ENCODE measurements at places on chromosomes 6 and 20. TPM values are rescaled to one million over a fixed set of nuclear protein-coding genes. Genes with fewer than 3 reads are reported as not detected.

- no peak overlapping the region for H3K27ac ChIP-seq
- DNase-seq, result no peak
- H3K4me3 ChIP-seq, result no peak overlapping the region
- H3K4me1 ChIP-seq, result no peaks in the 10 kb centered on the region
- no peaks in the 10 kb centered on the region for H3K36me3 ChIP-seq
Measured at GRCh38 chr6:20655317-20655716, 121.1 kb downstream of the CDKAL1 start.

GRCh38 chr6:45540375-45540920, 162.7 kb upstream of the SUPT3H start:
- no peak overlapping the region for H3K4me3 ChIP-seq
- H3K27ac ChIP-seq, result no peak overlapping the region
- H3K4me1 ChIP-seq, result no peaks in the 10 kb centered on the region
- DNase-seq, result no peak

- H3K4me1 ChIP-seq, result no peaks in the 10 kb centered on the region
- H3K4me3 ChIP-seq, result no peak overlapping the region
- no peak overlapping the region for H3K27ac ChIP-seq
- no peaks in the 10 kb centered on the region for H3K27me3 ChIP-seq
Measured at GRCh38 chr6:158377860-158378259, 65.6 kb downstream of the TULP4 start.

DNA sequence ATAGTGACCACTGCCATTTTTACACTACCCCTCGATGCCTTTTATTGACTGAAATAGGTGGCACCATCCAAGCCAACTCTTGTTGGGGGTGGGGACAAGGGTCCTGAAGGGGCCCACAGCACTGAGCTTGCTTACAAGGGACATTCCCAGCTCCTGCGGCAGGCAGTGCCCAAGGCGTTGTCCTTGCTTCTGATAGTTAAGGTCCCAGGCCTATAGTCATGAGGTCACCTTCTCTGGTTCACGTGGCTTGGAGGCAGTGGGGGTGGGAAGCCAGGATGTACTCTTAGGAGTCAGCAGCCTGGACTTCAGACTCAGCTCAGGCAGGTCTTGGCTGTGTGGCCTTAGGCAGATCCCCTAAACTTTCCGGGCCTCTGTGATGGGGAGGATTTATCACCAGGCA, 48.6 kb downstream of the TOX2 start:
- H3K4me1 ChIP-seq, result peaks cover 71% of the 10 kb centered on the region
- H3K27me3 ChIP-seq, result no peaks in the 10 kb centered on the region
- no peak for DNase-seq
- H3K27ac ChIP-seq, result no peak overlapping the region
- no peak overlapping the region for H3K4me3 ChIP-seq

DNA sequence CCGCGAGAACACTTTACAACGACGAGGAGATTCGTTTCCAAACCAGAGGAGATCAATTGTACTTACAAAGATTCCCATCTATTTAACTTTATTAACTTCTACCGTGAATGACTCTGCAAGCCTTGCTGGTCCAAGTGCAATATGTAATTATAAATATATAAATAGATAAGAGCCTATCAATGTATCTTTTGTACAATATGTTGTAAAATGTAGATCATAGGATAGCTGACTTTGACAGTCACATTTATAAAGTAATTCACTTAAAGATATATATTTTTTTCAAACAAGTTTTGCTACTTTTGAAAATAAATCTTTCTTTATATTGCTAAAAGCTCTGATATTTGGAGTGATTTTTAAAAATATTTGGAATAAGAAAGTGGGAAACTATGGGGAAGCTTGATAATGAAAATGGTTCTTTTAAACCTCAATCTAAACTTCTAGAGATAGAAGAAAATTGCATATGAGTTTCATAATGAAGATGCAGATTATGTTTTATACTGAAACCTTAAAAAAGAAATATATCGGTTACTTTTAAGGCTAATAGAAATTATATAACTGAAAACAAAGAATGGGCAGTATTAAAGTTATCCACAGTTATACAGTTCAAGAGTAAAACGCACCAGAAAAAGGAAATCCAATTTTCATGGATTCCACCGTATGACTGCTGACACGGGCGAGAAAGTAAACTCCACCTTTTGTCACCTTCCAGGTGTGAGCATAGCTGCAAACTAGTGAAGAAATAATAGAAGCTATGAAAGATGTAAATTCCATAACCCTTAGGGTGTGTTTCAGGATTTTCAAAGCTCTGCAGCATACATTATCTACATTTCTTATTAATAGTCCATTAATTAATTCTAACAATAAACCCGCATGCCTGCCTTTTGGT, 3.3 kb downstream of the TCF21 start:
- H3K27ac ChIP-seq, result no peak overlapping the region
- H3K27me3 ChIP-seq, result peaks cover 55% of the 10 kb centered on the region
- H3K4me3 ChIP-seq, result no peak overlapping the region
- peaks cover 21% of the 10 kb centered on the region for H3K4me1 ChIP-seq
- H3K36me3 ChIP-seq, result no peaks in the 10 kb centered on the region

- peaks cover 14% of the 10 kb centered on the region for H3K4me1 ChIP-seq
- H3K4me3 ChIP-seq, result no peak overlapping the region
Measured at GRCh38 chr20:35286899-35287508, 2.4 kb upstream of the EIF6 start.

DNA sequence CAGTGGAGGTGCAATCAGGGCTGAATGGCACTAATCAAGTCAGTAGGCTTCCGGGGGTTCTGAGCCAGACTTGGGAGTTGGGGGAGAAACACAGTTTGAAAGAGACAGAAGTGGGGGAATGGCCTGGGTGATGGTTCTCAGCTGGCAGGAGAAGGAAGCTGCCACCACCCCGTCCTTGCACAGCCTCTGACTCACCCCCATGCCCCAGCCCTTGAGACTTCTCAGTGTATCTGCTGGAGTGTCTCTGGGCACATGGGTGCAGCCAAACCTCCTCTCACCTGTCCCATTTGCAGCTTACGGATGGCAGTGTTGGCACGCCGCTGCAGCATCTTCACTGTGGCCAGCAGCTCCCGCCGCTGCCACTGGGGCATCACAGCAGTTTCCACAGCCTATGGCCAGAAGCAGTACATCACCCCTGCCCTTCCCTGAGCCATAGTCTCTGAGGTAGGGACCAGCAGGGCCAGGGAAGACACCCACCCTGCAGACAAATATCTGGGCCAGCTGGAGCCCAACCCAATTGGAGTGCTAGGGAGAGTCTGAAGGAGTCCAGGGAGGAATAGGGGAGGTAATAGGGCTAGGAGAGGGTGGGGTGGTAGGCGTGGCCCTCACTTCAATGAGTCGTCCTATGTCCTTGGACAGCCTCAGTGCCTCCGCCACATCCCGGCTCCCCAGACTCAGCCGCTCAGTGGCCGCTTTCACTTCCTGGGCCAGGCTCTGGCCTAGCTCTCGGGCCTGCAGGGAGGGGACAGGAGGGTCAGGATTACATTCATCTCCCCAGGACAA, 11.2 kb downstream of the AARS2 start:
- peaks cover 4% of the 10 kb centered on the region for H3K27me3 ChIP-seq
- DNase-seq, result no peak
- peaks cover 3% of the 10 kb centered on the region for H3K4me1 ChIP-seq
- H3K27ac ChIP-seq, result no peak overlapping the region

GRCh38 chr6:14882394-14883026, 363.4 kb upstream of the JARID2 start:
- H3K27me3 ChIP-seq, result no peaks in the 10 kb centered on the region
- H3K27ac ChIP-seq, result no peak overlapping the region
- DNase-seq, result no peak
- H3K36me3 ChIP-seq, result no peaks in the 10 kb centered on the region
- H3K4me1 ChIP-seq, result peaks cover 7% of the 10 kb centered on the region

GRCh38 chr6:33417128-33417902, 592 bp downstream of the CUTA start:
- H3K4me1 ChIP-seq, result peaks cover 60% of the 10 kb centered on the region
- no peak for DNase-seq
- H3K4me3 ChIP-seq, result peak overlapping the region; percentile 94
- H3K27ac ChIP-seq, result peak overlapping the region; percentile 94
- H3K36me3 ChIP-seq, result peaks cover 30% of the 10 kb centered on the region

- H3K36me3 ChIP-seq, result no peaks in the 10 kb centered on the region
- H3K27ac ChIP-seq, result no peak overlapping the region
Measured at GRCh38 chr6:12196326-12196936, 93.7 kb upstream of the EDN1 start.

- DNase-seq, result no peak
- H3K4me1 ChIP-seq, result no peaks in the 10 kb centered on the region
- H3K4me3 ChIP-seq, result no peak overlapping the region
- no peaks in the 10 kb centered on the region for H3K36me3 ChIP-seq
Measured at GRCh38 chr6:153411070-153411648, 280.1 kb upstream of the RGS17 start.

DNA sequence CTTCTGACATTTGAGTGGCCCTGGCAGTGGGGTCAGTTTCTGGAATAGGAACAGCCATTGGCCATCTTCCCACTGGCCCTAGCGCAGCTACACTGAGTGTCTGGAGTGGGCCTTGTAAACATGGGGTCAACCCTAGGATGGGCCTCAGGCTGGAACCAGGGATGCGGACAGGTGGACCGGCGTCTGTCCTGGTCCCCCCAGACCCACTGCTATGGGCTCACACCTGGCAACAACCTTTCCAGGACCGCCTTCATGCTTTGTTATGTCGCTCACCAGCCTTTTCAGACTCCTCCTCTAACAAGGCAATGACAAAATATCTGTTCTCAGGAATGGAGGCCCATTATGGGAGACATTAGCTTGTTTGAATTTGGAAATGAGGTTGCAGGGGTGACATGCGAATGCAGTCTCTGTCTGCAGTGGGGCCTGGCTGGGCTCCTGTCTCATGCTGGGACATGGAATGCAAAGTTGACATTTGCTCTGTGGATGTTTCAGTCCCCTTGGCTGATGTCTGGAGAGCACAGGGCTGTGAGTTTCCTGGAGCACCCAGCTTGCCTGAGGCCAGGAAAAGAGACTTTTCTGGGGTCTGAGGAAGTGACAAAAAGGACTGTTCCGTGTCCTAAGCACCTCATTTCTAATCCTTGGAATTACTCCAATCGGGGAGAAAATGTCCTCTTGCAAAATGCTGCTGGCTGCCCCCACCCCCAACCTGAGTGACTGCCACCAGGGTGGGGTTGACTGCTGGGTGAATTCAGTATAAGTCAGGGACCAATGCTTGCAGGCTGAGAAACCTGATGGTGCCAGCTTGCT, 98.7 kb upstream of the PMEPA1 start:
- H3K36me3 ChIP-seq, result no peaks in the 10 kb centered on the region
- no peaks in the 10 kb centered on the region for H3K27me3 ChIP-seq
- no peak overlapping the region for H3K4me3 ChIP-seq

- H3K4me3 ChIP-seq, result no peak overlapping the region
- H3K36me3 ChIP-seq, result no peaks in the 10 kb centered on the region
- DNase-seq, result no peak
- H3K27me3 ChIP-seq, result no peaks in the 10 kb centered on the region
- H3K4me1 ChIP-seq, result peaks cover 83% of the 10 kb centered on the region
Measured at GRCh38 chr20:1383623-1384404, 9.0 kb downstream of the FKBP1A start.

- no peaks in the 10 kb centered on the region for H3K27me3 ChIP-seq
- H3K4me3 ChIP-seq, result no peak overlapping the region
- no peaks in the 10 kb centered on the region for H3K36me3 ChIP-seq
- H3K4me1 ChIP-seq, result no peaks in the 10 kb centered on the region
- no peak overlapping the region for H3K27ac ChIP-seq
Measured at GRCh38 chr6:167653561-167653960, 173.2 kb upstream of the AFDN start.

DNA sequence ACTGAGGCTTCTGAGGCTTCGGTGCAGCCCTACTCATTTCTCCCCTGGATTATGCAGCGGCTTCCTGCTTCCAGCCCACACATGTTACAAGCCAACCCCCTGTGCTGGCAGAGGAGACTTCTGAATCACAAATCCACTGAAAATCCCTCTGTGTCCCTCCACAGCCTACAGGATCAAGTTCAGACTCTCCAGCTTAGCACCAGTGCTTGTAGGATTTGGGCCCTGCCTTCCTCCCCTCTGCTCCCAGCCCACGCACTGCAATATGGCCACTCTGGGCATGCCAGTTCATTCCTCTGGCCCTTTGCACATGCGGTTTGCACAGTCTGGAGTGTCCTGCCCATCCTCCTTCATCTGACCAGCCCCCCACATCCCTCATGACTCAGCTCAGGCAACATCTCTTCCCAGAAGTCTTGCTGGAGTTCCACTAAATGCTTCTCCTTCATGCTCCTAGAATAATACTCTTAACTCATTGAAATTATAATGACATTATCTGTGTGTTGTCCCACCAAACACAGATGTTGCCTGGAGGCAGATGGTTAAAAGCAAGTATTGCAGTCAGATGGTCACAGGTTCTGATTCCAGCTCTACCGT, 15.9 kb upstream of the MDGA1 start:
- no peaks in the 10 kb centered on the region for H3K27me3 ChIP-seq
- no peak for DNase-seq
- no peaks in the 10 kb centered on the region for H3K4me1 ChIP-seq
- H3K27ac ChIP-seq, result no peak overlapping the region

- no peaks in the 10 kb centered on the region for H3K27me3 ChIP-seq
- no peak overlapping the region for H3K27ac ChIP-seq
- no peak overlapping the region for H3K4me3 ChIP-seq
- no peaks in the 10 kb centered on the region for H3K36me3 ChIP-seq
Measured at GRCh38 chr20:47705497-47705856, 79.8 kb downstream of the SULF2 start.

DNA sequence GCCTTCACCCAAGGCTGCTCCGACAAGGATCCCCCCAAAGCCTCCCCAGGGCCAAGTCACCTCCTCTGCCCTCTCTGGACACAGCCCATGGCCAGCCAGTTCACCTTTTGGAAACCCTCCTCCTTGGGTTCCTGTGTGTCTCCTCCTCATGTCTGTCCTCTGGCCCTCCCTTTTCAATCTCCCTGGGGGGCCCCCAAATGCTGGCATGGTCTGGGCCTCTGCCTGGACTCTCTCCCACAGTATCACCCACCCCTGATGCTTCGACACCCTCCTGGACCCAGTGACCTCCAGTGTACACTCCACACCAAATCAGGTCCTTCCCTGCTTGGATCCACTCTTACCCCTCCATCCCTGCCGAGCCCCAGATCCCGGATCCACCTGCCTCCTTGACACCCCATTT, 46.7 kb upstream of the NNAT start:
- DNase-seq, result no peak
- H3K36me3 ChIP-seq, result no peaks in the 10 kb centered on the region
- peaks cover 15% of the 10 kb centered on the region for H3K27me3 ChIP-seq
- no peaks in the 10 kb centered on the region for H3K4me1 ChIP-seq
- no peak overlapping the region for H3K4me3 ChIP-seq
- no peak overlapping the region for H3K27ac ChIP-seq

- no peaks in the 10 kb centered on the region for H3K27me3 ChIP-seq
- H3K4me1 ChIP-seq, result no peaks in the 10 kb centered on the region
- no peaks in the 10 kb centered on the region for H3K36me3 ChIP-seq
Measured at GRCh38 chr6:163844357-163844756, 429.8 kb downstream of the QKI start.

GRCh38 chr6:139159016-139159415, 24.1 kb downstream of the HECA start:
- peaks cover 88% of the 10 kb centered on the region for H3K4me1 ChIP-seq
- peaks cover 5% of the 10 kb centered on the region for H3K36me3 ChIP-seq
- DNase-seq, result no peak
- no peak overlapping the region for H3K4me3 ChIP-seq

Gene BNIP5
- total RNA-seq, result not detected

Gene LPIN3
- total RNA-seq, result 0.46 TPM

Gene BMP7
- not detected for total RNA-seq

Gene CALHM5
- not detected for total RNA-seq

Gene SPINT3
- not detected for total RNA-seq

Gene CLPSL2
- not detected for total RNA-seq

Gene WFDC12
- total RNA-seq, result not detected

Gene BPIFB4
- total RNA-seq, result not detected

Gene EYA2
- total RNA-seq, result not detected

Gene AKAP12
- total RNA-seq, result 1.3 TPM

Gene ATP6V1G2
- total RNA-seq, result 0.94 TPM

Gene BIRC7
- not detected for total RNA-seq

Data from CD8-positive, alpha-beta memory T cell (primary cell).